NCI-H146 (cell line): ENCODE measurements at places on chromosomes 11 and 22.

DNA sequence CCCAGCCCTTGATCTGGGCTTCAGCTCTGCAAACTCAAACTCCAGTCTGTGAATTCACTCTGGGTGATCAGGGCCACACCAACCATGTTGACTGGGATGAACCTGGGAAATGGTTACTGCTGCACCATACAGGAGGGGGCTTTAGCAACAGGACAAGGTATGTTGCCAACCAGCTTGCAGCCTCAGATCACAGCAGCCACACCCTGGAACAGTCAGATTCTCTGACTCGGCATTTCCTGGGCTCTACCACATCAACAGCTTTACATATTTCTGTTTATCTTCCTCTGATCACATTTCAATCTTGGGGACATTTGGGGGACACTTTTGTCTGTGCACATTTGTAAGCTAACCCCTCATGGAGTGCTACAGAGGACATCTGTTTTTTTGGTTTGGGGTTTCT, 267.0 kb upstream of the NCAM1 start:
- no peak for DNase-seq

GRCh38 chr11:16809886-16810668, 71.6 kb downstream of the C11orf58 start:
- DNase-seq, result no peak

- no peak for DNase-seq
Measured at GRCh38 chr22:39266398-39267030, 21.7 kb upstream of the PDGFB start.

GRCh38 chr11:132134322-132134721, 763.9 kb downstream of the NTM start:
- DNase-seq, result no peak

DNA sequence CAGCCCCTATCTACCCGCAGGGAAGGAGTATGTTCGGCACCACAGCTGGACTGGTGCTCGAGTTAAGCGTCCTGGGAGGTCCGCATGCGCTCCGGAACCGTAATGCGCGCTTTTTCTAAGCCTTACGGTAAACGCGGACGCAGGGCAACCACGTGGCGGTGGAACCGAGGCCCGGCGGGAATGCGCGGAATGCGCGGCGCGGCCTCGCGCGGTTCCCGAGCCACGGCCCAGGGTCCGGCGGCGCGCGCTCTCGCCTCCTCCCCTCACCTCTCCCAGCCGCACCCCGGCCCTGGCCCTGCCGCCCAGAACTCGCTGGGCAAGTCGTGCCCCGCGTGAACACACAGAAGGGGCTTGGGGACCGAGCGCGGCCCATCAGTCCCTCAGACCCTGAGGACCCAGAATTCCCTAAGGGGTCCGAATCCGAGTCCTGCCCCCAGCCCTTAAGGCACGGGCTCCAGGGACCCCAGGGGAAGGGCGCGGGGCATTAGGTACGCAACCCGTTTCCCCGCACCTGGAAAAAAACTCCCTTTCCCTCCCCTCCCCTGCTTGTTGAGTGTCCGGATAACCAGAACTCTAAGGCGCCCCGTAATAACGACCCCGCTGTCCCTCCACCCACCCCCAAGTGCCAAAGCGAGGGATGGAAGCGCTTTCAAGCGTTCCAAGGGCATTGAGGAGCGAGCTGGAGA, 4.3 kb upstream of the CCND1 start:
- peak; percentile 10 for DNase-seq

DNA sequence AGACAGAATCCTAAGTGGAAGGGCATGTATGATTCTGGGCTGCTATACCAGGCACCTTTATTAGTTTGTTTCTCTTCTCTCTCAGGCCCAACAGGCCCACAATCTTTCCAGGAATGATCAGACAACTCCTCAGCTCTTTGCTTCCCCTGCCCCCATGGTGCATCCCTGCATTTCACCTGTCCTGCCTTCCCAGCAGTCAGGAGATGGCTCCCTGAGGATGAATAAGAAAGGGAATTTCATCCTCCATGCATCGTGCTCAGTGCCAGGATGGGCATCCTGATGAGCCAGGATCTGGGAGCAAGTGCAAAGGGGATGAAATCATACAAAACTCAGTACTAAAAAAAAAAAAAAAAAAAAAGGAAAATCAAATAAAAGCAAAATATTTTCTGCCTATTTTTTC, 18.6 kb upstream of the NTM start:
- DNase-seq, result no peak

DNA sequence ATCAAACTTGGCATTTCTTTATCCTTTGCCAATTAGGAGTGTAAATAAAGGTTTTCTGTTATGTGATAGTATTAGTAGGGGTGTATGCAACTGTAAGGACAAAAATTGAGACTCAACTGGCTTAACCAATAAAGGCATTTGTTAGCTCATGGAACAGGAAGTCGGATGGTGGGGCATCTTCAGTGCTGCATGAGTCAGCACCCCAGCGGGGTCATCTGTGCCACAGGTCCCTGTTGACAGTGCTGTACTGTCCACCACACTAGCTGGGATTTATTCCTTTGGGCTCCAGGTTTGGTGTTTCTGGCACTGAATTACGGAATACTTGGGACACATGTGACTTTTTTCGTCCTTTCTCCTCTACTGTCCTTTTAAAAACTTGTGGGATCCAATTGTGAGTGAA, 86.0 kb downstream of the PPP6R3 start:
- no peak for DNase-seq

DNA sequence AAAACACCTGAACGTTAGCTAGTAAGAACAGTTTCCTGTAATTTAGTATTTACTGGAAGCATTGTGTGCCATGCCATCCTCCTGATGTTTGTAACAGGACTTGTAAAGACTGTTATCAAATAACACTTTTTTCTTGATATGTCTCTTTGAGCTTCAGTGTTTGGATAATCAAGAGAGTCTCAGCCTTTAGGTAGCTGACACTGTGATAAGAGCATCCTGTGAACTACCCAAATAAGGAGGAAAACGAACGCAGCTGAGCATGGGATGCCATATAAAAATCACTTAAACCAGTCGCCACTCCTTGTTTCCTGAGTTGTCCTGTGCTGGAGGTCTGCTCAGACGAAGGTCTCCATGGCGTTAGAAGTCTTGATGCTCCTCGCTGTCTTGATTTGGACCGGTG, at the start of gene OOSP2:
Gene OOSP2, plus strand, starts transcription at position 301 of the 400 bp plus-strand sequence. Its CDS starts 51 bp downstream, at position 352.
- no peak for DNase-seq

GRCh38 chr11:11171854-11172253, 181.2 kb downstream of the CSNK2A3 start:
- no peak for DNase-seq

DNA sequence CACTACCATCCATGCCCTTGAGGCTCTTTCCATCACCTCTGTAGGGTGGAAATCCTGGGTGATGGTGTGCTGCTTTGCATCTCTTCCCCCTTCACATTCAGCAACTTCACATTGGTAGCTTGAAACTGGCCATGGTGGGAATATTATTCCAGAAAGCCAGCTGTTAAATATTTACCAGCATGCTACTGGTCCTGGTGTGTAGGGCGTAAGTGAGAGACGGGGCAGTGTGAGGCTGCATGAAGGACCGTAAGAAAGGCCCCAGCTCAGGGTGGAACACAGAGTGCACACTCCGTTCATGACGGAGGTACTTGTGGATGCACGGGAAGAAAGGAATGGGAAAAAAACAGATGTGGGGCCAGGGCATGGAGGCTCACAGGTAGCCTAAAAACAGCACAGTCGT, 121.3 kb downstream of the PKNOX2 start:
- DNase-seq, result no peak

DNA sequence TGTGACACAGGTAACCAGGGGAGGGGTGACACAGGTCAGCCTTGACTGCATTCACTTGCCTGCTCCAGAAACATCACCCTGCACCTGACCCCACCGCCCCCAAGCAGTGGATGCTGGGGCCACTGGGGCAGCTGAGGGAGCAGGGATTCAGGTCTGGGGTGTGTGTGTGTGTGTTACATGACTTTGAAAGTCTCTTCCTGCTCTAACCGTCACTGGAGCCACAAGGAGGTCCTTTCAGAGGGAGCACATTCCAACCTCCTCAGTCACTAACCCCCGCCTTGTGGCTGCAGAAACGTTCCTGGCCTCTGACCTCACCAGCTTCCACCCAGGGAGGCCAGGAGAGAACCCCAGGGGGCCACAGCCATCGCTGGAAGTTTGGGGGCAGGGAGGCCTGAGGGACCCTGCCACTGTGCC, 2.9 kb upstream of the FOSL1 start:
- DNase-seq, result no peak

DNA sequence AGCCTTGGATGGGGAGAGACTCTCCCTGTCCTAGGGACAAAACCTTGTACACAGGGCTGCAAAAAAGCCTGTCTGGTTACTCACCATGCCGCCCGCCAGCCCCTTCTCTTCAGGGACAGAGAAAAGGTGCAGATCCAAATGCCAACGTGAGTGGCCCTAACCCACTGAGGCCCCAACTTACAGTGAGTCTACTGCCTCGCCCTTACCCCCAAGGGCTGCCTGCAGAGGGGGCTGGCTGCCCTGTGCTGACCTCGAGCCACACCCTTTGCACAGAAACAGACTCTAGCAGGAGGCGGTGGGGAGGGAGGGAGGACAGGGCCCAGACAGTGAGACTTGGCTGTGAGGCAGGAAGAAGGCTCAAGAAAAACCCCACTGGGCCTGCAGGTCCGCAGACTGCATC, 13.6 kb upstream of the CHST1 start:
- no peak for DNase-seq

- DNase-seq, result no peak
Measured at GRCh38 chr11:44250421-44250820, 59.5 kb downstream of the ALX4 start.

DNA sequence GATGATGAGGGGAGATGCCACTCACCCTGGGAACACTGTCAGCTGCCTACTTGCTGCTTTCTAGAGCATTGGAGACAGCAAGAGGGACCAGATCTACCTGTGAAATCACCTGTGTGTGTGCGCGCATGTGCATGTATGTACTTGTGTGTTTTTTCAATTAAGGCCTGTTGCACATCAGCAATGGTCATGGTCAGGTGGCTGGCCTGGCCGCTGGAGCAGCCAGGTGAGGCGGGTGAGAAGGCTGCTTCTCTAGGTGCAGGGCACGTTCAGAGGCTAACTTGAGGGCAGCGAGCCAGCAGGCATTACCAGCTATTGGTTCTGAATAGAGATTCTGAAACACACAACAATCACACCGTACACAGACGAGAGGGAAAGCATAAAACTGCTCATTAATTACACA, 65.1 kb downstream of the PARVG start:
- no peak for DNase-seq

DNA sequence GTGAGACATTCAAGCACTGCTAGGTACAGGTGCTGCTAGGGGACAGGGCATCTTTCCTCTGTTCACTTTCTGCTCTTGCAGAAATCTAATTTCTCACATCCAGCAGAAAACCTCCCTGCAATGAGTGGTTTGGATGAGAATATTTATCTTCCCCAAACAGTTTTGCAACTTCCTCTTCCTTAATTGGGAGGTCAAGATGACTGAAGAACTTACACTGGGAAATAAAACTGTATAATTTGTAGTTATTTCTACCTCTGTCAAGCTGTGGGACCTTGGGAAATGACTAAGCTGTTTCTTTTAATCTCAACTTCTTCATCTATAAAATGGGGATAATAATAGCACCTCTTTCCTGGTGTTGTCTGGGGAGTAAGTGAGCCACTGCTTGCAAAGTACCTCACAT, 69.8 kb downstream of the PRR5L start:
- DNase-seq, result no peak
